ENCODE measurements at places on chromosomes 2 and 18.

GRCh38 chr2:79375817-79376216, 137.0 kb upstream of the CTNNA2 start:
- no peak for DNase-seq

GRCh38 chr2:230676546-230676945, 36.1 kb upstream of the CAB39 start:
- no peak for DNase-seq

GRCh38 chr2:54482715-54483114, 26.6 kb downstream of the SPTBN1 start:
- no peak for DNase-seq

DNA sequence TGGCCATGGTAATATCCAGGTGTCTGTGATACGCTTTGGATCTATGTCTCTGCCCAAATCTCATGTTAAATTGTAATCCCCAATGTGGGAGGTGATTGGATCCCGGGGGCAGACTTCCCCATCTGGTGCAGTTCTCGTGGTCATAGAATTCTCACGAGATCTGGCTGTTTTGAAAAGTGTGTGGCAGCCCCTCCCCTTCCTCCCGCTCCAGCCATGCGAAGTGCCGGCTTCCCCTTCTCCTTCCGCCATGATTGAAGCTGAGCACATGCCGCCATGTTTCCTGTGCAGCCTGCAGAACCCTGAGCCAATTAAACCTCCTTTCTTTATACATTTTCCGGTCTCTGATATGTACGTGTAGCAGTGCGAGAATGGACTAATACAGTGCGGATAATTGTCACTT, 42.5 kb downstream of the GPC1 start:
- DNase-seq, result no peak

DNA sequence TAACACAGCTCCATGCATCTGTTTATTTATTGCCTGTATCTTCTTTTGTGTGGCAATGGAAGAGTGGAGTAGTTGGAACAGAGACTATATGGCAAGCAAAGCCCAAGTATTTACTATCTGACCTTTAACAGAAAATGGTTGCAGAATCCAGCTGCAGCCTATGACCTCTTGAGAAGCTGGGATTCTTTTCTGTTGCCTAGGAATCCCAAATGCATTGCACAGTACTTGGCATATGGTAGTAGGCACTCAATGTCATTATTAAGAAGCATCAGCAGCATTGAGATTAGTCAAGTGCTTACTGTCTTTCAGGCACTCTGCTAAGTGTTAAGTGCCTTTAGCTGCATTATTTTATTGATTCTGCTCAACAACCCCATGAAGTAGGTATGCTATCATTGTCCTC, 331.6 kb downstream of the CCDC85A start:
- no peak for DNase-seq

DNA sequence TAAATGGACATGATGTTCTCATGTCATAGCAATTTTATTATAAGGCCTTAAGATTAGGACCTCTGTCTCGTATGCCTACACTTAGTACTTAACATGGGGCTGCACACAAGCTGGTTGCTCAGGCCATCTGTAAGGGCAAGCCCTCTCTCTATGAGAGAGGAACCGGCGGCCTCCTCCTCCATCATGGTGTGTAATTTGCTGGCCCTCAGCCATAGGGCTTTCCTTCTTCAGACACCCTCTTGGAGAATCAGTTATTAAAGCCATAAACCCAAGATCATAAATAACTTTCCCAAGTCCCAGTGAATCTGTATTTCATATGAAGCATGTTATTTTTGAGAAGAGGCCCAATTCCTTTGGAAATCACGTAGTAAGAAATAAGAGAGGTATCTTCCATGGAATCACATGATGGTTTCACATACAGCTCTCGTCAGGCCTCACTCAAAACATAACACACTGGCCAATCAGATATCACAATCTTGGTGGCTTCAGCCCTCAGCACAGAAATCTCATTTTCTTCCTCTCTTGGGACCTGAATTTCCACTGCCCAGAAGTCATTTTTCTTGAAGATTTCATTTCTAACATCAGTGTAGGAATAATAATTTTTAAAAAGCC, 92.6 kb downstream of the RDH14 start:
- no peak for DNase-seq

DNA sequence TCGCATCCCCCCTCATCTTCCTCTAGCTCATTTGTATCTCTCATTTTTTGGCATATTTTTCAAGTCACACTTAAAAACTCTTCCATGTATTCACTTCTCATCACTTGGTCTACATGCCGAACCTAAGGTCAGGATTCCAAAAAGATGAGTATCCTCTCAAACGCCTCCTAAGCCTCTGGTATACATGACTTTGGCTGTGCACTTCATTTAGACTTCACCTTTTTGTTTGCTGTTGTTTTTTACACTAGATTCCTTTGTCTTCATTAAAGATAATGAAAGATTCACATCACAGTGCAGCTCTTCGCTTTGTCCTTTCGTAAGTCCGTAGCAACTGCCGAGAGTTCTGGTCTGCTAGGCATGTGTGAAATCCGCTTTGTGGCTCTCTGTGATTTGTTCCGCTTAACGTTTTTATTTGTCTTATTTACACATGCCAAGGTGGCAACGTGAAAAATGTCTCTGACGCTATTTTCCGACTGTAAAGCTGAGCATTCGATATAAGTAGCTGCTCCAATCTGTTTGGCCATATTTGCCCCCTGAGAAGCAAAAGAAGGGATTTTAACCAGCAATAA, 17.7 kb downstream of the RND3 start:
- no peak for DNase-seq

GRCh38 chr2:158717366-158718195, 77.5 kb upstream of the DAPL1 start:
- no peak for DNase-seq

DNA sequence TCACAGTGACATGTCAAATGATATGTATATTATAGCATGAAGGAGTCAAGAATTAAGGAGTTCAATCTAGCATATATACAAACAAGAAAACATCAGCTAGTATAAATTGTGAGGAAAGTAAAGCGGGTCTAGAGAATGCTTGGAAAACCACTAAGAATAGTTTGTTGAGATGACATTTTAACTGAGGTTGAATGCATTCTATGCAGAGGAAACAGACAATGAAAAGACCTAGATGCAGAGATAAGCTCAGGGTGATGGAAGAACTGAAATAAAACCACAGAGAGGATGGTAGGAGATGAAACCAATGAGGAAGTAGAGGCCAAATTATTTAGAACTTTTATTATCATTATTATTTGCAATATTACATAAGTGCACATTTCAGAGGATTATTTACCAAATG, 803.6 kb upstream of the FANCL start:
- DNase-seq, result no peak

DNA sequence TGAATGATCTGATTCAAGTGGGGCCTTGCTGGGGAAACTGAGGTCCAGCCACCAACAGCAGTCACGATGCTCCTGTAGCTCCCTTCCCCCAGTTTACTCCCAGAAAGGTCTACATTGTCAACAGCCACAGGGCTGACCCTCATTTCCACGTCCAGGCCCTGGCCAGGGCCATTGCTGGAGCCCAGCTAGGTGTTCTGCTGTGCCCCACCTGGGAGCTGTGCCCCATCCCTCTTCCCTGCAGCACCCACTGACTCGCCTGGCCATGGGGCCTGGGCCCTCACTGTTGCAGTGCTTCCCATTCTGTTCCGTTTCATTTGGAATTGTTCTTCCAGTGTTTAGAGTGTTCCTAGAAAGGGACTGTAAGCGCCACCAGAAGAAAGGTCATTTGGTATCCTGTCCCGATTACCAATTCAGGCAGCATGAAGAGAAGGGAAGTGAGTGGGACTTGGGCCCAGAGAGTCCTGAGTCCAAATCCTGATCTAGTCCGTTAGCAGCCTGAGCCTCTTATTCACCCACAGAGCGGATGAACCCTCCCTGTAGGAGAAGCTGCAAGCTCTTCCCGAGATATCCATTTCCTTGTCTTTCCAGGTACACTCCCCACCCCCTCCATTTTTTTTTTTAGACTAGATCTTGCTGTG, 73.1 kb upstream of the HPCAL1 start:
- DNase-seq, result no peak

DNA sequence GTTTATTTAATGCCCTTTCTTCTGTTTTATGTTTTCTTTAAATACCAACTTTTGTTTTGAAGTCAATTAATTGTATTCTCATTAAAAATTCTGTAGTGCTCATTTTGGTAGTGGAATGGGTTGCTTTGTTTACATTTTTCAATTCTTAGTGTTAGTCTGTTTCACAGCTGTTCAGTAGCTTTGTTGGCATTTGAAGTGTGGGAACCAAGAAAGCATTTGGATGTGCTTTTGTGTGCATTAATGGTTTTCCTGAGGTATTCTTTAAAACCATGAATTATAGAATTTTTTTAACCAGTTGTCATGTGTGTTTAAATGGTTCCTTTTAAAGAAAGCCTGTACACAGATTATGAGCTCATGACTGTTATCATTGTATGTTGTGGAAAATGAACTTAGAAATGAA, 19.7 kb downstream of the MIB1 start:
- DNase-seq, result no peak

DNA sequence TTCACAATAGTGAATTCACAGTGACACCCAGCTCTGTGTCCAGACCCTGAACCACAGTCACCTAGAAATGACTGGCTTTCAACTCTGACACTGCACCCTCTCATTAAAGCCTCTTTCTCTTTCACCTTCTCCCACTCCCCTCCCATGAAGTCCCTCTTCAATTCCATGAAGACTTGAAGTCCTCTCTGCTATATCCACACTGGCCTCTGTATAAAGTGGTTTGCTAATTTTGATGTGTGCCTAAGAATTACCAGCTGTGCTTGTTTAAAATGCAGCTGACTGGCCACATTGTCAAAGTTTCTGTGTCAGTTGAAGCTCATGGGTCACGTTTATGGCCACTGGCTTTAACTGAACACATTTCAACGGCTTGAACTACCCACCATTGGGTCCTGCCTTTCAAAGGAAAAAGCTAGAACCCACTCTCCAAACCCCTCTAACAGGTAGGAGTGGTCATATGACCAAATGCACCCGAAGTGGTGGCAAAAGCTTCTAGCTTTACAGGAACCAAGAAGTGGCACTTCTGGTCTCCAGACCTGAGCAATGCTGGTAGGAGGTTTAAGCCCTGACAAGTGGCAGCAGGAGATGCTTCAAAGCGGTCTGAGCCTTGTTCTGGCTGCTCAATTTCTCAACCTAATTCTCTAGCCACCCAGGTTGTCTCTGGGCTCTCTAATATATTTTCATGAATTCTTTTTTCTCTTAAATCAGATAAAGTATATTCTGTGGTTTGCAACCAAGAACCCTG, 34.2 kb downstream of the B4GALT6 start:
- DNase-seq, result no peak

DNA sequence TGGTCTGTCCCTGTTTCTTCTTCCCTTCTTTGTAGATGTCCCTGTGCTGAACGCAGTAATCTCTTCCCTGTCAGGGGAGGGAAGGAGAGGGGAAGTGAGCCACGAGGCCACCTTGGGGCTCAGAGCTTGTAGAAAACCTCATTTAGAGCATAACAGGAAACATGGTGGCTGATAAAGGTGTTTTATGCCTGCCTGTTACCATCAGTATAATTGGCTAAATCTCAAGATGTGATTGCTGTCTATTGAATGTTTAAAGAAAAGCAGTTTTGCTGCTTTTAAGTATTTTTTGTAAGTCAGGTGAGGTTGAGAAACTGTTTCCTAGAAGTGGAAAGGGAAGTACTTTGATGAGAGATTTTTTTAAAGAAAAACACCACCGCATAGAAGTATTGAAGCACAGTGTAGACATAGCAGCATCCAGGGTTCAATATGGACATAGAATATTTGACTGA, 59.7 kb upstream of the PDK1 start:
- DNase-seq, result no peak

- no peak for DNase-seq
Observed at GRCh38 chr2:12700989-12701388, 15.7 kb upstream of the TRIB2 start.

GRCh38 chr2:45896311-45896710, 244.8 kb downstream of the PRKCE start:
- no peak for DNase-seq

GRCh38 chr2:190649798-190650390, 1.0 kb downstream of the NAB1 start:
- DNase-seq, result no peak

DNA sequence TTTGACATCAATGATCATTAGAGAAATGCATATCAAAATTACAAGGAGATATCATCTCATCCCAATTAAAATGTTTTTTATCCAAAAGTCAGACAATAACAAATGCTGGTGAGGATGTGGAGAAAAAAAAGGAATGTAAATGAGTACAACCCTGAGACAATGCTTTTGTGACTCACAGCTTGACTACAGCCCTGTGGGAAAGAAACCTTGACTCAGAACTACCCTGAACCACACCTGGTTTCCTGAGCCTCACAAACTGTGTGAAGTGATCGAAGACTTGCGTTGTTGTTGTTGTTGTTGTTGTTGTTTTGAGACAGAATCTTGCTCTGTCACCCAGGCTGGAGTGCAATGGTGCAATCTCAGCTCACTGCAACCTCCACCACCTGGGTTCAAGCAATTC, 266.6 kb upstream of the MYT1L start:
- no peak for DNase-seq

- DNase-seq, result no peak
Observed at GRCh38 chr18:10863026-10863425, 286.3 kb downstream of the PIEZO2 start.

DNA sequence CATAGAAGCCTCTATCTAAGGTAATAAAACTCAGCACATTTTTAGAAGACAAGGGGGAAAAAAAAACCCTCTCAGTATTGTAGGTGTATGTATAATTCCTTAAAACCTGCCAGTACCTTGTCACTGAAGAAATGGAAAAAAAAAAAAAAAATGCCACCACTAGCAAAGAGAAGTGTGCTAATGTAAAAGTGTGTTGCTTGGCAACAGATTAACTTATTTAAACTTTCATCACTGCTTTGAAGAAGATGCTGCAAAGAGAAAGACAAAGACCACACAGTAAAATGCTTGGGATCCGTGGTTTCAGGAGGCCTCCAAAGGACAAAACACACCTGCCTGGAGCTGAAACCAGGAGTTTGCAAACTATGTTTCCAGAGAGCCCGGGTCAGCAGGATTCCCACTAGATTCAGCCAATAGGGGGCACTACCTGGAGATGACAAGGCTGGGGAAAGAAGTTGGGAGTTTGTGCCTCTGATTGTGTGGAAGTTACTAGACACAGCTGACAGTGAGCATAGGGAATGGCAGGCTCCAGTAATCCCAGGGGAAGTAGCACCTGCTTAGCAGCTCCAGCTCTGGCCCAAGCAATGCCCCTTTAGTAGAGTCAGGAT, 169.1 kb upstream of the TRIB2 start:
- no peak for DNase-seq

GRCh38 chr2:209806318-209806717, 34.7 kb downstream of the UNC80 start:
- DNase-seq, result no peak

- no peak for DNase-seq
Observed at GRCh38 chr2:200121931-200122330, 166.5 kb downstream of the MAIP1 start.

- DNase-seq, result no peak
Observed at GRCh38 chr18:41700416-41700815, 254.6 kb upstream of the PIK3C3 start.

- DNase-seq, result no peak
Observed at GRCh38 chr2:26580151-26580550, 61.0 kb downstream of the CIB4 start.
